ENCODE measurements at places on chromosomes 4 and X.
A peak's percentile ranks its signal among the peaks of the same experiment; 100 is the strongest.

- DNase-seq, result peak; percentile 6
Observed at GRCh38 chrX:44828008-44828605, 15.7 kb upstream of the DUSP21 start.

- DNase-seq, result no peak
Observed at GRCh38 chr4:6404611-6405396, 67.6 kb downstream of the PPP2R2C start.

DNA sequence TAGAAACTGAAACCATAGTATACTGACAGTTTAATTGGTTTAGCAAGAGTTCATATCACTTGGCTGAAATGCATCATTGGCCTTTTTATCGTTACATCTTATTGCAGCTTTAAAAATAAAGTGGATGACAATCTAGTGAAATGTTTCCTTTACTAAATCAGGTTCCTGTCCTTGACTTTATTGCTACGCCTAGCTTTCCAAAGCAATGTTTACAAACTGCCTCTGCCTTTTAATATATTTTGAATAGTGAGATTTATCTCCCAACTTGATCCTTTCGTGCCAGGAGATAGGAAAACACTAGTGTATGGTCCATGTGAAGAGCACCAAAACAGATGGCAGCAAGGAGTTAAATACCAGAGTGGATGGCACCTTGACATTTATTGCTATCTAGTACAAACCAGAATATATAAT, 67.0 kb downstream of the GPC3 start:
- DNase-seq, result no peak

GRCh38 chrX:3712051-3712869, 1.2 kb downstream of the PRKX start:
- DNase-seq, result no peak

- no peak for DNase-seq
Observed at GRCh38 chr4:57360681-57361080, 250.5 kb upstream of the IGFBP7 start.

DNA sequence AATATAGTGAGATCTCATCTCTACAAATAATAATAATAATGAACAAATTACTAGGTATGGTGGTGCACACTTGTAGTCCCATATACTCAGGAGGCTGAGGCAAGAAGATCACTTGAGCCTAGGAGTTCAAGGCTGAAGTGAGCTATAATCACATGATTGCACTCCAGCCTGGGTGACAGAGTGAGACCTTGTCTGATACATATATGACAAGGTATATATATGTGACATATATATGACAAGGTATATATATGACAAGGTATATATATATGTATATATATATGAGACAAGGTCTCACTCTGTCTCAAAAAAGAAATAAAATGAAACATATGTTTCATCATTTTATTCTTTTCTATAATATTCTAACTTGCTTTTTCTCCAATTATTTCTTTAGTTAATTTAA, 278.1 kb upstream of the TET2 start:
- DNase-seq, result no peak

DNA sequence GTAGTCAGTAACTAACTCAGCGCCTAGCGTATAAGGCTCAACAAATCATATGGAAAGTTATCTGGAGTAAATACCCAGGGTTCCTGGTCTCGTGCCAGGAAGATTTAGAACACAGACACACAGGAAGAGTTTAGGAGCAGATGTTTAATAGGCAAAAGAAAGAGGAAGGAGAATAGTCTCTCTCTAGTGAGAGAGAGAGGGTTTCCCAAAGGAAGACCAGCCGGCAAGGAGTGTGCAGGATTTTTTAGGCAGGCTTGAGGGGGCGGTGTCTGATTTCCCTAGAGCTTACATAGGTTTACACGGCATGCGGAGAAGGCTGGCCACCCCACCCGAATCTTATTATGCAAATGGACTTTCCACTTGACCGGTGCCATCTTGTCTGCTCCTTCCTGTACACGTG, 284.0 kb upstream of the FRG1 start:
- no peak for DNase-seq

- no peak for DNase-seq
Observed at GRCh38 chr4:86961116-86961515, 26.3 kb downstream of the AFF1 start.

DNA sequence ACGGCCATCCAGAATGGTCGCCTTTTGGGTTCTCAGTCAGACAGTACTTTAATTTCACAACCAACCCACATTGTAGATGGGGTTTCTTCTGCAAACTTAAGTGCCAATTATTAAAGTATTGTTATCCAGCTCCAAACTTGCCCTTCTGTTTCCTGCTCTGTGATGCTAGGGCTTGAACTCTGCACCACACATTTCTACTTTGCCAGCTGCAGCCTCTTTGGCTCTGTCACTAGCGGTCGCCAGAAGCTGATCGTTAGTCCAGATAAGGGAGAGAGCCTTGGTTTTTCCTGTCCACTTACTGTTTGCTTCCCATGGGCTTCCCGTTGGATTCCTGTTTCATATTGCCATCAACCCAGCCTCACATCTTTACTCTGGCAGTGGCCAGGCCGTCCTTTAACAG, 196.6 kb downstream of the ASB9 start:
- no peak for DNase-seq

DNA sequence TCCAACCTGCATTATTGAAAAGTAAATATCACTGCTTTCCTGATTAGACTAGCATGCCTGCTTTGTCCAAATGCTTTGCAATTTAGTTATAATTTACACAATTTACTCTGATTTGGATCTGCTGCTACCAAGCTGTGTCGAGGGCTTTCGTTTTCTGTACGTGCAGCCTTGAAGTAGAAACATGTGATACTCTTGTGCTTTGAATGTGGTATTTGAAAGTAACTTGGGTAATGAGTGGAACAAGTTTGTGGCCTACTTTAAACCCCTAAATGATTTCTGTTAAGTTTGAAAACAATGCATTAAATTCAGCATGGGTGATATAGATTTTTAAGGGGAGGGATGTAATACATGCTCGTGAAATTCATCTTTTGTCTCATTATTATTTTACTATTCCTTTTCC, 240.7 kb downstream of the IQCM start:
- no peak for DNase-seq

- no peak for DNase-seq
Observed at GRCh38 chr4:152591396-152591795, 55.5 kb upstream of the FBXW7 start.

- DNase-seq, result no peak
Observed at GRCh38 chr4:56737666-56738065, 56.6 kb upstream of the HOPX start.

DNA sequence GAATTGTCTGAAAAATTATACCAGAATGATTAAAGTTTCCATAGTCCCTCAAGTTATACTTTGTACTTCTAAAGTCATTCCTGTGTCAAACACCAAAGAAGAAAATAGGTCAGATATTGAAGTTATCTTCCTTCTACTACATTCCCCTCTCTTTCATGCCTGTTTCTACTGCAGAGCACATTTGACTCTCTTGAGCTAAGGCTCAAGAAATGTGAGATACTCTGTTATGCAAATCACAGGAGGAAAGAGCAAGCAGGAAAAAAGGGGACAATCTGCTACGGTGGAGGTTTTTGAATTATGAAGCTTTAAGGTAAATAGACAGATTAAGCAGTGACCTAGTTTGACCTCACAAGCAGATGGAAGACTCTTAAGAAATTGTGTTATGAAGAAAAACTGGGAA, 198.9 kb upstream of the LDB2 start:
- no peak for DNase-seq

GRCh38 chrX:137431693-137432488, 134.0 kb upstream of the ZIC3 start:
- no peak for DNase-seq

DNA sequence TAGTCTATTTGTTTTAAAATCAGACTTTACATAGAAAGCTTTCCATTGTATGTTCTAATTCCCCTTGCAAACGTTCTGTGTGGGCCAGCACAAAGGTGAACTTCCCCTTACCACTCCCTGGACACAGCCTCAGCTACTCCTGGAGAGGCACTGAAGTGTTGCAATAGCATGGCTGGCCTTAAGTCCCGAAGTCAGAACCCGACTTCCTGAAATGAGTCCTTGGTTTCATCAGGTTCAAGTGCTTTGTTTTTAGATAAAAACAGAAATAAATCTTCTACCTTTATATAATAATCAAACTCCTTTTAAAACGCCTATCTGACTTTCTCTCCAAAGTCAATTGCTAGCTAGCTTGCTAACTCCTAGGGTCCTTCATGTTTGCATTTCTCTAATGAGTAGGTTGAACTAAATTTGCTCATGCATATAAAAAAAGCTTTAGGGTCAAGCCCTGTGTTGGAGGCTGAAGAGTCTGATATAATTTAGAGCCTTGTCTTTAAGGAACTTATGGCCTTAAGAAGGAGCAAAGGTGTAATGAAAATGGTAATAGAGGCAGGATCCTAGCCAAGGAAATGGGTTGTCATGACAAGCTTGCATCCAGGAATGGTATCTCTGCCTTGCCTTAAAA, 9.0 kb downstream of the BMP3 start:
- no peak for DNase-seq

DNA sequence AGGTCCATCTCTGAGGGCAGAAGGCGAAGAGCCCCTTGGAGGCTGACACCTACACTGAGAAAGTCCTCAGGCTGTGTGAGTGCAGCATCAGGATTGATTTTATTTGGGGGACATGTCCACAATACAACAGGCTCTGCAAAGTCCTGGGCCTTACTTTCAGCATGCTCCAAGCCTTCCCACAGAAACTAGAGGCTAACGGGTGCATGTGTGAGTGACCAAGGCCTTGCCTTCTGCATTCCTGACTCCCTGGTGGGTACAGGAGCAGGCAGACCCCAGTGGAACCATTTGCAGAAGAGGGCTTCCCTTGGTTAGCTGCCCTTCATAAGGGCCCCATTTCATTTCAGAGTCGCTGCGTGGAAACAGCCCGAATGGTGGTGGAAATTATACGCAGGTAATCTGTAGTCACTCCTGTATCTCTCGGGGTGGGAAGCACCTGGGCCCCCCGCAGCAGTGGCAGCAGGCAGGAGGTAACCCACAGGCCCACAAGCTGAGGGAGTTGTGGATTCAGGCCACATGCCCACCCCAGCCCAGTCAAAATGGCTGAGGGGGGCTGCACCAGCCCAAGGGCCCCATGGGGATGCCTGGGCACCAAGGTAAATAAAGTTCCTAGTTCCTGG, 37.7 kb downstream of the NSG1 start:
- DNase-seq, result no peak

DNA sequence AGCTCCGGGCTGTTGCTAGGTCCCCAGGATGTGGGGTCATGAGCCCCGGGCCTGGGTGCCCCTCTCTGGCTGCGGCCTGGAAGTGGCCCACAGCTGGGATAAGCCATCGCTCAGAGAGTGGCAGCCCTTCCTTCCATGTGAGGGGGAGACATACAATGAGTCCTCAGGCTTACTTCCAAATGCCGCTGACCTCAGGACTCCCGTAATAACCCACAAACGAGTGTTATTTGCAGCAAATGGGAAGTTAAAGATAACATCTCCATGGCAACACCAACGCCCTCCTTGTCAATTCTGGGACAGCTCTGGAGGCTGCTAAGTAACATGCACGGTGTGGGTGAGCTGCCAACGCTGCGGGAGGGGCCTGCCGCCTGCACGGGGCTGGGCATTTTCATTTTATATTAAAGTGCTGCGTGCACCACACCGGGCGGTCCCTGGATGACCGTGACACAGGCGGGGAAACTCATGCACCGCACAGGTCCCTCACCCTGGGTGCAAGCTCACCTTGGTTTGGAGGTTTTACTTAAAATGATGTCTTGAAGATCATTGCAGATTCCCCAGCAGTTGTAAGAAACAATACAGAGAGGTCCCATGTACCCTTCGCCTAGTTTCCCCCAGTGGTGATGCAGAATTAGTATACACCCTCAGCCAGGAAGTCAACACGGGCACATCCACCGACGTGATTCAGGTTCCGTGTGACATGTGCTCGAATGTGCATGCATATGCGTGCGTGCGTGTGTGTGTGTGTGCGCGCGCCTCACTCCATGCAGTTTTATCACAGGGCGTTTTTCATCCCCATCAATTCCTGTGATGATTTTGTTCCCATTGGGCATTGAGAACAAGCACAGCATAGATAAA, 79.4 kb downstream of the ABLIM2 start:
- DNase-seq, result no peak

- no peak for DNase-seq
Observed at GRCh38 chr4:182385897-182386296, 142.7 kb downstream of the TENM3 start.

DNA sequence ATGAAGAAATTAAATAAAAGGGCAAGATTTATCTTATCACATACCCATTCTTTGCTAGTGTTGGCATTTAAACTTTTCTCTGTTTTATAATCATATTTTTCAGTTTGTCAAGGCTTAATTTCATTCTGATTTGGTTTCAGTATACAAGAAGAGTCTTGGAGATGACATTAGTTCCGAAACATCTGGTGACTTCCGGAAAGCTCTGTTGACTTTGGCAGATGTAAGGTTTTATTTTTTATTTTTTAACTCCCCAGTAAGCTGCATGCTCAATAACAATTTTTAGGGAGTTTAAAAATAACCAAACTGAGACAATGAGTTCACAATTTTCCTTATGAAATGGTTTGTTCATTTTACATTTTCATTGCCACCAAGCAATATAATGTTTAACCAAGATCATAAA, 39.8 kb downstream of the ANXA3 start:
- no peak for DNase-seq

- no peak for DNase-seq
Observed at GRCh38 chrX:18582910-18583493, 88.9 kb downstream of the RS1 start.

GRCh38 chrX:121755541-121755940, 708.1 kb downstream of the GLUD2 start:
- DNase-seq, result no peak

DNA sequence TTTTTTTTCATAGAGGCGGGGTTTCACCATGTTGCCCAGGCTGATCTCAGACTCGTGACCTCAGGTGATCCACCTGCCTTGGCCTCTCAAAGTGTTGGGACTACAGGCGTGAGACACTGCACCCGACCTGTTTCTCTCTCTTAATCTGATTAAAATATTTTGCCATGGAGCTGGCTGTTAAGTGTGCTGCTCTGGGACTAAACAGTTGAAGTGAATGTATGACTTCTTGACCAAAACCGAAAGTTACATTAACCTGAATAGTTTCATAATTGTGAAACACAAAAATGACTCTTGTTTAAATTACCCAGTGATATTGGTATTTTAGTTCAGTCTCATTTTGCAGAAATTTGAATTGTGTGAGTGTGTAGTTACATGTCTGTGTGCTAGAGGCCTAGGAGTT, 2548.6 kb downstream of the PCDH7 start:
- DNase-seq, result no peak

DNA sequence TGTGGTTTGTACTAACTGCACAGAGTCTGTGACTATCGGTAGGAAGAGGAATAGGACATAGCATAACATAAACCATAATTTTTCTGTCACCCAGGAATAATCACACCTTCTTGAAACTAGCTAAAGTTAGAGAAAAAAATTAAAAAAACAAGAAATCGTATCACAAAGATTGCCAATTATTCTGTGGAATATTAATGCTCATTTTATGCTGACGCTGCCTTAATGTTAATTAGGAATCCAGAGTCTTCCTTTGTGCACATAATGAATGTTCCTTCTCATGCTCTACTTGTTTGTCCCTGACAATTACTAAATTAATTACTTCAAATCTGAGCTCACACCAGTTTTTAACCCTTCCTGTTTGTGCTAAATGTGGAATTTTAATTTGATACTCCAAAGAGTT, 772.7 kb upstream of the EPHA5 start:
- DNase-seq, result no peak

GRCh38 chr4:37480509-37480908, 205.7 kb downstream of the RELL1 start:
- no peak for DNase-seq

- DNase-seq, result peak; percentile 49
Observed at GRCh38 chr4:151325111-151325948, at the start of gene SH3D19. TSS of gene SH3D19 (minus strand) at chr4:151325605. CDS start at chr4:151325352, 253 bp downstream.

- DNase-seq, result no peak
Observed at GRCh38 chrX:23805389-23805788, 22.4 kb downstream of the SAT1 start.

GRCh38 chr4:36325499-36325898, 44.1 kb downstream of the DTHD1 start:
- DNase-seq, result no peak
